ENCODE measurements at places on chromosomes 12 and 14.

DNA sequence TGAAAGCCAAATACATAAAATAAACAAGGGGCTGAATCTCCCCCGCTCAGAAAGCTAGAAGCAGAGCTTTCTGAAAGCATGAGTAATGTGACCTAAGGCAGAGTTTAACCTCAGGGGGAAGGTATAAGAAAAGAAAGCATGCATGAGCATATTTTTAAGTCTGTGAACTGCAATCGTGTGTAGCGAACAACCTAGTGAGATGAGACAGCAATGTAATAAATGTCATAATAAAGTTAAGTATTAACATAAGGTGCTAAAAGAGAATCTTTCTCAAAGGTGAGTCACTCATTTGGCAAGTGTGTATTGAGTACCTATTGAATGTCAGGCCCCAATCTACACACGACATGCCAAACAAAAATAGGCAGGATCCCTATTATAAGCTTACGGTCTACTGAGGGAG is 14.2 kb upstream of the WDR20 start:
- DNase-seq: no peak

DNA sequence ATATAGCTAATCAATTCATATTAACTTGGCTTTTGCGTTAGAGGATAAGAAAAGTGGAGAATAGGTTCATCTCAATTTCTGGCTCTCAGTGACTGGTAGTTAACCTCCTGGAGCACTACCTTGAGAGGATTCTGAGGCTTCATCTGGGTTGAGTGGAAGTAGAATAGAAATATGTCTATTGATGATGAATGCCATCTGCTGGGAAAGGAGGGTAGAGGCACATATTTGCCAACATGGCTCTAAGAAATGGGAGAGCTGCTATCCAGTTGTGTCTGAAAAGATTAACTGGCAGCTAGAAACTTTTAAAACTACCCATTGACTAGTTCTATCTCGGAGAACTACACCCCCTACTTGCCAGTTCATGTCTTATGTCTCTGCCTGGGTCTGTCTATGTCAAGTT is 530.1 kb downstream of the NRXN3 start:
- DNase-seq: no peak

- DNase-seq: no peak
These were observed 70.8 kb downstream of the SYNE3 start for GRCh38 chr14:95445676-95446075.

- DNase-seq: no peak
These were observed 473.1 kb downstream of the ATP23 start for GRCh38 chr12:58414398-58414871.

DNA sequence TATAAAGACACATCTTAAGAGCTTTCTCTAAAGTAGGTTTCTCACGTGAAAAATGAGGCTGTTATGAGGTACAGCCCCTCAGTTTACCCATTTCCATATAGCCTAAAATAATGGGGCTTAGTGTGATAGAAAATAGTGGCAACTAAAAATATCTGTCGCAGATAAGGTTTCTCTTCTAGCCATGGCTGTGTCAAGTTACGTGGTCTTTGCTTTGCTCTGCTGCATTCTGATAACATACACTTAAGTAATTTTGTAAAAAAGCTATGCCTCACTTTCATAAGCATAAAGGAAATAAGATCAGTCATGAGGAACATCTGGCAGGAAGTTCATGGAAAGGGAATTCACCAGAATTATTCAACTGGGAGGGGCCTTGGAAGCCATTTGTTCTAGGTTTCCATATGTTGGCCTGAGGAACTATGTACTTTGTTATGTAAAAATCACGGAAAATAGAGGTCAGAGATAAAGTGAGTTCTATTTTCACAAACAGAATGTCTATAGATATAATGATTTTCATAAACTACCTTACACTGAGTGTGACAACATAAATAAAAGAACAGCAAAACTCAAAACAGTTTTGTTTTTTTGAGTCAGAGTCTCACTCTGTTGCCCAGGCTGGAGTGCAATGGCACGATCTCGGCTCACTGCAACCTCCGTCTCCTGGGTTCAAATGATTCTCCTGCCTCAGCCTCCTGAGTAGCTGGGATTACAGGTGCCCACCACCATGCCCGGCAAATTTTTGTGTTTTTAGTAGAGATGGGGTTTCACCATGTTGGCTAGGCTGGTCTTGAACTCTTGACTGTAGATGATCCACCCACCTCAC is 195.6 kb upstream of the KRR1 start:
- no peak for DNase-seq

GRCh38 chr12:48943221-48943620 is 14.1 kb downstream of the ARF3 start:
- no peak for DNase-seq

- no peak for DNase-seq
These were observed 31.1 kb downstream of the NUDT4 start for GRCh38 chr12:93408813-93409212.

DNA sequence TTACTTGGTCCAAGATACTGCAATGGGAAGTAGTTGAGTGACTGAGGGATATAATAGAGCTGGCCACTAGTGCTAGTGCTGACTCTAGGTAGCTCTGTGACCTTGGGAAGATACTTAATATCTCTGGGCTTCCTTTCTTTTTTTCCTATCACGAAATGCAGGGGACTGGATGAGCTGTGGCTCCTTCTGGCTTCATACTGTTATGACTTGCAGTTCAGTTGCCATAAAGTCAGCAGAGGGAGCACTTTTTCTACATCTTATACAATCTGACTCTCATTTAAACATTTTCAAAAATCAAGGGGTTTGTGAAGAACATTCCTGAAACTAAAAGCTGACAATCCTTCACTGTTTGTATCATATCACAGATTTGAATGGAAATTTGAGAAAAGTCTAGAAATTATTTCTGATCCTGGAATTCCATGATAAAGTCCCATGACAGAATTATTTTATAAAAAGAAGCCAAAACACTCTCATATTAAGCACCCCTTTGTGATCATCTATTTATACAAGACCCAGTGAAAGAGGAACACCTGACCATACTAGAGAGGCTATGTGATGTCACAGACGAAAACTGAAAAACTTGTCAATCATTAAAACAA is 5.3 kb downstream of the BHLHE41 start:
- peak; percentile 2 for DNase-seq

DNA sequence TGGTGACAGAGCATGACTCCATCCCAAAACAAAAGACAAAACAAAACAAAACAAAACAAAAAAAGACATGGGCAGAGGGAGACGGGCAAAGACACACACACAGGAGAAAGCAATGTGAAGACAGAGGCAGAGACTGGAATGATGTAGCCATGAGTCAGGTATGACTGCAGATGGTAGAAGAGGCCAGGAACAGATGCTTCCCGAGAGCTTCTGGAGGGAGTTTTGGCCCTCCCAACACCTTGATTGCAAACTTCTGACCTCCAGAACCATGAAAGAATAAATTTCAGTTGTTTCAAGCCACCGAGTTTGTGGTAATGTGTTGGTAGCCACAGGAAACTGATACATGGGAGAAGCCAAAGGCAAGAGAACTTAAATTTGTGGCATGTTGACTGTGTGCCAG is 27.1 kb downstream of the VWF start:
- no peak for DNase-seq

GRCh38 chr12:58927120-58927519 is 6.8 kb upstream of the LRIG3 start:
- DNase-seq: no peak

DNA sequence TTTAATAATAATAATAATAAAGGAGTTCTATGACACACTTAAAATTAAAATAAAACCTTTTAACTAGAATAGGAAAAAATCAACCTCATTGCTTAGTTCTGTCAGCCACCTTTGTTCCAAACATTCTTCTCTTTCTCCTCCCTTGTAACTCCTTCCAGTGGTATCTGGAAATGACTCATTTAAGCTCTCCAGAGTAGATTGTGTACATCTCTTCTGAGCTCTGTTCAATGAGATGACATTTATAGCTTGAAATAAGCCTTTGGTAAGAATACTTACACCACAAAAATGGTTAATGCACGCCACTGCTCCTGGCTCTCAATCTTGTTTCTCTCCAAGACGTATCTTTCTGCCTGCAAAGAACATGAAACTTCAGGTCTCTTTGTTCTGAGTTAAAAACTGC is 70.3 kb downstream of the STAB2 start:
- DNase-seq: no peak

DNA sequence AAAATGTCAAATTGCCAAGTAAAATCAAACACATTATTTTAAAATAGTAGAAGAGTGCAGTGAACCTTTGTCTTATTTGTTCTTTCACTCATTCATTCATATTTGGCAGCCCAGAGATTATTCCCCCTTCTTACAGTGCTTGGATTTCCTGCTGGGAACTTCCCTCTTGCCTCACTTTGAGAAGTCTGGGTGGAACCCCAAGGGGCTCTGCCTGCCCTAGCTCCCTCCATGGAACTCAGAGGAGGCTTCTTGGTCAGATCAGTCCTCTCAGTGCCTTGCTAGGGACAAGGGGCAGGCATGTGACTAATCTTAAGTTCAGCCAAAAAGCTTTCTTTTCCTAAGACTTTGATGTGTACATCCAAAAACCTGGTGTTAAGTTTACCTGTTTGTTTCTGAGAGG is 84.7 kb upstream of the OVCH1 start:
- DNase-seq: no peak

DNA sequence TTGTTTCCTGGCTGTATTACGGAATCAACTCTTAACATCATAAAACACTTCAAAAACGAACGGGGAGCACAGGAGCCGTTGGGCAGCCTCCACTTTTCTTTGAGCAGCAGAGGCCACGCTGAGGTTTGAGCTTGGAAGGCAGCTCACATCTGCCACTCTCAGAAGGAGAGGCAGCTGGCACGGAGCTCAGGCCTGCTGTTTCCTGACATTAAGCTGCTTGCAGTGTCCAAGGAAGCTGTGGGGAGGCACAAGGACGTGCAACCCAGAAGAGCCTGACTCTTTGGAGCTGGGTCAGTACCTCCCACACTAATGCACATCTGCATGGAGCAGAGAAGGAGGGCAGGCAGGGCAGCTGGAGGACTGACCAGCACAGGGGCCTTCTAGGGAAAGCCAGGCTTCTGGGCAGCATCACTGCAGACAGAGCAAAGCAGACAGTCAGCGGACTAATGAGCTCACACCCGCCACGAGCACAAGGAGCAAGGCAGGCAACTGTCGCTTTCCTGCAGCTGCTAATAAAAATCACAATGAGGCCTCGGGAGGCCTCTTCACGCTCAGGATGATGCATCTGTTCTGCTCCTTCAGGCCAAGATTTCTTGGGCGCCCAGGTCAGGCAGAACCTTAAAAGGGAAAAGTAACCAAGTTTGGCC is 211.1 kb downstream of the GLT1D1 start:
- DNase-seq: no peak

- DNase-seq: no peak
These were observed 37.2 kb upstream of the FBRSL1 start for GRCh38 chr12:132452596-132453350.

DNA sequence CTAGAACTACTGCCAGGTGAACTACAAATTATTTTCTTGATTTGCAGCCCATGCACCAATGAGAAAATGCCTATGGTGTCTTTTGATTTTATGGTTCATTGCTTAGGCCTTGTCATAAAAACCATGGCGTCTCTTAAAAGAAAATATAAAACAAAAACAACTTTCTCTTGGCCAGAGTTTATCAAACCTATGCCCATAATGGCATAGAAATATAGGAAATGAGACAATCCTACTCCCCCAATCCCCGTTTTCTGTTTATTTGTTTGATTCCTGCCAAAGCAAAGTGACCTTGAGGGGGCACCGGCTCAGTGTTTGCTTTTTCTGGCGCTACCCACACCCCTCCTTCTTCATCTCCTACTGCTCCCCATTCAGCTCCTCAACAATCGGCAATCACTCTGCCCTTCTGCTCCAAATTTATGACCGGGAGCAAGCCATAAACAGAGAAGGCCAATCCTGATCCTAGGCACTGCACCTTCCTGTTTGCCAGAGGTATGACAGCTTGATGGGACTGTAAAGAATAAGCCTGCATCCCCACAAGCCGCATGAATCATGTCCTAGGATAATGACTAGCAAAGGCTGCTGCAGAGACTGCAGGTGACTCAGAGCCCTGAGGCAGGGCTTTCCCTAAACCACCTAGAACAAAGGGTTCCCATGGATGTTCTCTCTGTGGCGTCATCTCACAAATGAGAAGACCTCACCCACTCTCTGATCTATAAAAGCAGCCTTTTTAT is 874.9 kb downstream of the NRXN3 start:
- no peak for DNase-seq

DNA sequence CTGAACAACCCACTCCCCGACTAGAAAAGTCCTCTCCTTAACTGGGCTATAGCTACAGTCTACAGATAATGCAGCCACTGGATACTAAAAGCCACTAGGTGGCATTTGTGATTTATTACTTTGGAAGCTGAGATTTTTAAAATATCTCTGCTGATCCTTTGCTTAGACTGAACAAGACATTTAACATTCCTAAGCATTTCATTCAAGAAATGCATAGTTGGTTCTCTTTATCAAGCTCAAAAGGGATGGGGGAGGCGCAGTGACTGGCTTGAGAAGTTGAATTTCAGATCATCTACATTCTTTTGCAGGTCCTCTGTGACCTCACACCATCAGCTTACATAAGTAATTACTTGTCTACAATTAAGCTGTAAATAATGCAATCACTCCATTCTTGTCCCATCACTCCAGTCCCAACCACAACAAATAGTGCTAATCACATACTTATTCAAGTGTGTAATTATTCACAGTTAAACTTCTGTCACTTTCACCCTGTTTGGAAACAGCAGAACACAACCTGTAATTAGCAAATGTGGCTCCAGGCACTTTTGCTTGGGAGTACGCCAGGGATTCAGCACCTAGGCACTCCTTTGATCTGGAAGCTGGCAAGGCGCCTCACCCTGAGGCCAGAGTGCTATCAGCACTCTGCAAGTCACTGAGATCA is 203.6 kb downstream of the NOVA1 start:
- no peak for DNase-seq

DNA sequence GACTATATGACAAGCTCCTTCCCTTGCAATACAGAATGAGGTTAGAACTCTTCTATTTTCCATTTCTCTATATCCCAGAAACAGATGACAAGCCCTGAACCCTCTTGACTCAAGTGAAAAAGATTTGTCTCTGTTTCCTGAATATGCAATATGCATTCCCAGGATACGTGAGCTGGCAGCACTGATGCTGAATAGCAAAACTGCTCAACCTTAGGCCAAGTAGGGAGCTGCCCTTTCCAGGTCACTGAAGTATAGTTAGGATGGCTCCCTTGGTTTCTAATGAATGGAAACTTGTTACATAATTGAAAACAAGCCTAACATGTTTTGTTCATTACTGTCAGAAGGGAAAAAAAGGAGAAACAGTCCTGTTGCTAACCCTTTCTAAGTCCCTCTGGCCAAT is 47.9 kb upstream of the PLEKHG7 start:
- no peak for DNase-seq

GRCh38 chr12:79886917-79887519 is 47.9 kb downstream of the PPP1R12A start:
- DNase-seq: no peak

All from activated T-cell treated with anti-CD3 and anti-CD28 coated beads, Interleukin-2, amount 50 U/mL, for 72 hours (primary cell).